ENCODE measurements at places on chromosomes 3 and 15.

DNA sequence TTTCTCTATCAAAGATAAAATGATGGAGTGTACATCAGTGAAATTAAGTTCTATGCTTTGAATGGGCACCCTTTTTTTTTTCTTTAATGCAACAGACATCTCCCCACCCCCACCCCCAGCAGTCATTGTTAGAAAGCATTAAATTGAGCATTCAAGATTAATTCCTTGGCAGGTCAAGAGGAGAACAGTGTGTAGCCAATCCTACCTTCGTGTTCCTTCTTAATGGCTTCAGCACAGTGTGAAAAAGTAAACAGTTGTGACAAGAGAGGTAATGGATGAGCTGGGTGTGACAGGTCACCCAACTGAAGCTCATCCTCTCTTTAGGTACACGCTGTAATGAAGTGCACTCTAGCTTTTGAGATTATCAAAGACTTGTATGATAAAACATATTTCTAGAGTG is 198.5 kb upstream of the RARB start:
- no peak for DNase-seq

- peak; percentile 84 for DNase-seq
Observed at GRCh38 chr3:42071904-42072812, 19.0 kb upstream of the TRAK1 start.

DNA sequence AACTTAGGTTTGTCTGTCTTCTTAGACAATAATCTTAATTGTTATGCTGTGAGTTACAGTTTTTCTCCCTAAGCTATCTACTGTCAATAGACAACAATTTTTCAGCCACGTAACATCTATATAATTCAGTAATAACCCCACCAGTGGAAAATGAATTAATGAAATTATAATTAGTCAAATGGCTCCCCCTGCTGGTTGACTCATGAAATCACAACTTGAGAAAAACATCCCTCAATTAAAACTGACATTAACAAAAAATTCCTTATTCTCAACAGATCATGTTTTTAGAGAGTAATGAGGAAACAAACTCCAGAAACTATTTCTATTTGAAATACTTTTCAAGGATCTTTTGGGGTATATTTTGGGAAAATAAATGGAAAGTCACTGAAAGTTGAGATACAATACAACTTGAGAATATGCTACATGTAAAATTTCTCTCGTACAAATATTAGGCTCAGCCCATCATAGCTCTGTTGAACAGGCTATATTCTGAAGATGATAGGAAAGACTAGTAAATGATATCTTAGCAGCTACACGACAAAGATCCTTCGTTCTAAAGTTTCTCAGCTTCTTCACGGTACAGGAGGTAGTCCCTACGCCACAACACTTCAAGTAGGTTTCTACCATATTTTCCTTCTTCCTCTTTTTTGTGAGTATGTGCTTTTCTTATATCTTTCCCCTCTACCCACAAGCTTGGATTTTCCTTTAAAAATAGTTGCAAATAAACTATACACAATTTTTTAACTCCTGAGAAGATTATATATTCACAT is 20.7 kb downstream of the PPP1R2 start:
- peak; percentile 57 for DNase-seq

GRCh38 chr15:63185206-63185605 is 4.2 kb upstream of the RAB8B start:
- DNase-seq = no peak

DNA sequence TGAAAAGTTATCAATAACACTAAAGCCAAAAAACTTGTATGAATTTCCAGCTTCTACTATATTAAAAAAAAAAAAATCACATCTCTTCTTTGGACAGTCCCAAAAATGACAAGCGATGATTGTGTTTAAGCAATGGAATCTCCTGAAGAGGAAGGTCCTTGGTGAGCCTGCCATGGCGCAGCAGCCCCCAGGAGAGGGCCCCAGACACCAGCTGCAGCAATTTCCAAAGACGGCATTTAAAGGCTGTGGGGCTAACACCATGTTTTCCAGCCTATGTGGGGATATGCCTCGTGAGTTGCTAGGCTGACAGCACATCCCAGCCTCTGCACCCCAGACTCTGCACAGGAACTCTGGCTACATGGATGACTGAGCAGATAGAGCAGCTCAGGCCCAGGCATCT is 14.7 kb downstream of the SKIC8 start:
- no peak for DNase-seq

DNA sequence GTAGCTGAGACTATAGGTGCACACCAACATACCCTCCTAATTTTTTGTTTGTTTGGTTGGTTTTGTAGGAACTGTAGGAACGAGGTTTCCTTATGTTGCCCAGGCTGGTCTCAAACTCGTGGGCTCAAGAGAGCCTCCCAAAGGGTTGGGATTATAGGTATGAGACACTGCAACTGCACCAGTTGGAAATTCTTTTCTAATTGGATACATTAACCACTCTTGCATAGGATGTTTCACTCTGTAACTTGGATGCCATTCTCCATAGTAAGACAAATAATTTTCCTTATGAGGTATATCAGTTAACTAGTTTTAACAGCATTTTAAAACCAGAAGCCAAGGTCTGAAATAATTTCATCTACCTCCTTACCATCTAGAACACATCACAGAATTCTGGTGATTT is 6.7 kb upstream of the ALCAM start:
- DNase-seq = no peak

- no peak for DNase-seq
Observed at GRCh38 chr15:65630760-65631159, 9.0 kb downstream of the SLC24A1 start.

- DNase-seq = no peak
Observed at GRCh38 chr3:43862992-43863805, 172.5 kb downstream of the ABHD5 start.

DNA sequence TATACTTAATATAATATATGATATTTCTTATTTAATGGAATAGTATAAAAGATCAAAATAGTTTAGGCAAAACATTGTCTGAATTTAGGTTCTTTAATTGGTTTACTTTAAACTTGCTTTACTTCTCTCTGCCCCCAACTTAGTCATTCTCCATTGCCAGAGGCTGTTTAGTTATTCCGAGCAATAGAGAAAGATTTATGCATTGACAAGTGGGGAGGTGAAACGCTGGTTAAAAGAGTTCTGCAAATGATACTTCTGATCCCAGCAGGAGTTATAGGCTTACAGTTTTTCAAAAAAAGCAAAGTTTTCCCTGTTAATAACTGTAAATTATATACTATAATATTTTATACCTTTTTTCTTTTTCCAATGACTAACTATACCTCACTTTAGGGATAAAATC is 145.4 kb downstream of the EPHA3 start:
- DNase-seq = no peak

DNA sequence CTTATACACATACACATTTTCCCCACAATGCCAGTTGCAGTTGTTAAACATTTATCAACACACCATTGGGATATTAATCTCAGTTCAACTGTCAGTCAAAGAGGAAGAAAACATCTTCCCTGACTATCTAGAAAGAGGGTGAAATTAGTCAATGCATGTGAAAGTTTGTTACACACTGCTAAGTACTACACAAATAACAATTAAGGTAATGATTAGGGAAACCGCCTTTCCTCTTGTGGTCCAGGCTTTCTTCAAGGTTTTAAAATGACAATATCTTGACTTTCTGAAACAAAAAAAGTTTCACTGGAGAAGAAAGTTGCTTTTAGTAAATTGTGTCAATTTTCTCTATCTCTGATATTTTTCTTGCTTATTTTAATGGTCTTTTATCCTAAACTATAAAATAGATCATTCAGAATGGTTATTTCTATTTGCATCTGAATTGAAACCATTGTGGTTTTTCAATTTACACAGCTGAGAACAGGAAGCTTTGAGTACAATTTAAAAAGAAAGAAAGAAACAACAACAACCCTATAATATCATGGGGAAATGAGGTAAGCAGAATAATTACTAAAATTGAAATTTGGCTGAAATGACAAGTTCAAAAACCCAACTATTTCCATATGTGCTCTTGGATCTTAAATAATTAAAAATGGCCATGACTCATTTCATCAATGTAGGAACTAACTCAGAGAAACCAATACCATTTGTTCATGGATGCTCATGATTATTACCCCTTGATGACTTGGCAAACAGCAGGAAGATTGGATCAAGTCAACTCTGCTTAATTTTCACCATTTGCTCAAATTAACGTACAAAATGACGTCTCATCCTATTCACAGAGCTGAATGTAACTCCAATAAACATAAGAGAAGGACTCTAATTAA is 31.7 kb downstream of the GPR149 start:
- no peak for DNase-seq

DNA sequence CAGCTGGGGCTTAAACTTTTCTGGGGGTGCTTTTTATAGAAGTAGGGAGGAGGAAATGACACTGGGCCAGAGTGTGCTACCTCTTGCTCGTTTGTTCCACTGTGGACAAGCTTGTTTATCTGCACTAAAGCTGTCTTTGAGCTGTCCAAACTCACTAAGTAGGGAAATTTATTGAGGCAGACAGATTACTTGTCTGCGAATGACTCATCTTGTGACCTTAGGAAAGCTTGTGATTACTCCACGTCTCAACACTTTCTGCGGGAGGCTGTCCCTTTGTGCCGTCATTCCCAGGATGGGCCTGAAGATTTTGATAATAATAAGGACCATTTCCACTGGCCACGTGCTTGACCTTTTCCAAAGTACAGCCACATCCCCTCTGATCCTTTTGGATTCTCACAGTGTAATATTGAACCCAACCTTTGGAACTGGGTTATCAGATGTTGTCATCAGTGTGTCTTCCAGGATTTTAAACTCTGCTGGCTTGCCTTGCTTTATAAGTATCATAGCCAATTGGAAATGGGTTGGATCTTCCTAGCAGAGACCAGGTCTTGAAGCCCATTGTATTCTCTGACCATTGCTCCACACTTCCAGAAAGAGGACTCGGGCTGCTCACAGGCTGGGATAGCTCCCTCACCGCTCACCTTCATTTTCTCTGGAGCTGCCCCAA is 84.7 kb downstream of the AGBL1 start:
- DNase-seq = no peak

DNA sequence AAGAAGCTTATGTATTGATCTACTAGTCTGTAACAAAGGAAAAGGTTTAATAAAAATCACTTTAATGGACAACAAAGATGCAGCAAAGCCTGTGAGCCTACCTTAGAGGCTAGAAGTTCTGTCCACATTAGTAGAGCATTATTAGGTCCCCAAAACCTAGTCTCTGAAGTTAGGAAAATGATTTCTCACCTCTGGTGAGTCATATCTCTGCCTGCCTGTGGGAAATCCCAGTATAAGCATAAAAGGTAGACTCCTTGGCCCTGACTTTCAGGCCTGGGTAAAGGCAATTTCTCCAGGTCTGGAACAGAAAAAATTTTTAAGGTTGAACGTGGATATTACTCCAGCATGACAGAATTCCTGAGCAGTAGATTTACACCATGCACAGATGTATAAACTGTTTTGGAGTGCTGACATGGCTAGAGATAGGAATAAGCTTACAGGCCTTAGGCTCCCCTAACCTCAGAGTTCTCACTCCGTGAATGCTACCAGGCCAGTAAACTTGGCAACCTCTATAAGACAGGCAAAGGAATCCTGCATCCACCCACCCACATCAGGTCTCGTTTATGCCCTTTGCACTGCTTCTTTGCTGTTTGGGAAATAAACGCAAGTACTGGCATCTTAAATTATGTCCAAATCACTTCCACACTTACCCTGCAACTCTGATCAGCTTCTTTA is 104.1 kb downstream of the SERPINI1 start:
- DNase-seq = no peak

GRCh38 chr3:17749705-17750293 is 7.4 kb upstream of the TBC1D5 start:
- no peak for DNase-seq

DNA sequence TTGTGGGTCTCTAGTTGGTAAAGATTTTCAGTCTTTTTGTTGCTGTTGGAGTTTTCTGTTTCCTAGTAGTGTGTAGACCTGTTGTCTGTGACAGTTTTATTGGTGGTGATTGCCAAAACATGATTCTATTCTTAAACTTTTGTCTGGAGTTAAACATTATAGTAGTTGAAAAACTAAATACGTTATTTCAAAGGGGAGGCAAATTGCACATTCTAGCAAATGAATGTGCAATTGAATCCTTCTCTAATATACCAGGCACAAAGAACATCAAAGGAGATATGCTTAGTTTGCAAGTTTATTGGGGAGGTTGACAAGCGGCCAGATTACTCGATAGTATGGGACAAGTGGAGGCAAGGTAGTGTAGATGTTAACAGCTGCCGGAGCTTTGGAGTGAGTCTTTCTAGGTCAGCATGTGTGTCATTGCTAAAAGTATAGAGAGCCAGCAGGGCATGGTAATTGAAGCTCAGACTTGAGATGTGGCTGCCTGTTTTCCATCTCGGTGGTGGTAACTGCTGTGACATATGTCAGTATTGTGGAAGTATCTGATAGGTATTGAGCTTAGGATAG is 20.6 kb downstream of the CHD2 start:
- no peak for DNase-seq

- DNase-seq = no peak
Observed at GRCh38 chr3:161977063-161977462, 480.5 kb downstream of the OTOL1 start.

- no peak for DNase-seq
Observed at GRCh38 chr3:74866357-74867030, 252.0 kb upstream of the CNTN3 start.

DNA sequence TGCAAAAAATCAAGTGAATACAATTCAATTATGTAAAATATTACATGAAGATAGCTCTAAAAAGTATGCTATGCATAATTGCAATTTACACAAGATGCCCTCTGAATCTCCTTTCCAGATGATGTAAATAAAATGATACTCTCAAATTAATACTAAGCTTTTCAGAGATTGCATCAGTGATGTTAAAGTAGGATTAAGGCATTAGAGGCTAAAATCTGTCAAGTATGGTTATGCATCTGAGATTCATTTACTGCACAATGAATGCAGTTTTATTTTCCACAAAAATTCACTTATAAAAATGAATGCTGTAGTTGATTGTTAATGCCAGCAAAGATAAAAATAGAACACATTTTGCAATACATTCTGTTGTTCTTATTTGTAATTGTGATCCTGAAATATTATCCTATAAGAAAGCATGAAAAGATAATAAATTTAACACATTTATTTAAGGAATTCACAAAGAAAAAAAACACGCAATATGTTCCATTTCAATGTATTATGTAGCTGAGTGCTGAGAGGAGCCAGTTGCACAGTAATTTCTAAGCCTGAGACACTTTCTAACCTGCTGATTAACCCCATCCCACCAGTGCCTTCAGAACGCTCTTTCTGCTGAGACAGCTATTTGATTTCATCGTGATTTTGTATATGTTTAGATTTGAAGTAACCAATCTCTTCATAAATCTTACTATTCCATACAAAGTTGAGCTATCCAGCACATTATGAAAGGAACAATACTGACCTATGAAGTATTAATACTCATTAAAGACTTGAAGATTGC is 224.4 kb downstream of the CADM2 start:
- no peak for DNase-seq

DNA sequence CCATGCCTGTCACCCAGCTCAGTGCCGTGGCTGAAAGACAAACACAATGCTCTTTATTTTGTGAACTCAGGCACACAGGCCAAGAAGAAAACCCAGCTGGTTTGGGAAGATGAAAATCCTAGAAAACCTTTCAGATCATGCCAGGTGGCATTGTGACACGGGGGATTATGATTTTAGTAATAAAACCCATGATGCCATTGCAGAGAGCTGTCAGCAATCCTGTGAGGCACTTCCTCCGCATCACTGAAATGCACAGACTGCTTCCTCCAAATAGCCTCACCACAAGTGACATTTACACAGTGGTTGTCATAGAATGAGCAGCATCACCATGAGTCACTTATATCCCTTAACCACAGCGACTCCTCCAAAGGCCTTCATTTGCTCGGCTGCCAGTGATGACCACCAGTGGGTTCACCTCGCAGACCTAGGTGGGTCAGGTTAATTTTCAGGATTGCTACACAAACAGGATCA is 22.7 kb downstream of the ABHD6 start:
- DNase-seq = peak; percentile 41

Data from cardiac muscle cell (in vitro differentiated cells and primary cell).